Kidney (tissue), 22 donors: ENCODE measurements at places on chromosomes 2 and 18. TPM values are rescaled to one million over a fixed set of nuclear protein-coding genes. Genes with fewer than 3 reads are reported as not detected.

DNA sequence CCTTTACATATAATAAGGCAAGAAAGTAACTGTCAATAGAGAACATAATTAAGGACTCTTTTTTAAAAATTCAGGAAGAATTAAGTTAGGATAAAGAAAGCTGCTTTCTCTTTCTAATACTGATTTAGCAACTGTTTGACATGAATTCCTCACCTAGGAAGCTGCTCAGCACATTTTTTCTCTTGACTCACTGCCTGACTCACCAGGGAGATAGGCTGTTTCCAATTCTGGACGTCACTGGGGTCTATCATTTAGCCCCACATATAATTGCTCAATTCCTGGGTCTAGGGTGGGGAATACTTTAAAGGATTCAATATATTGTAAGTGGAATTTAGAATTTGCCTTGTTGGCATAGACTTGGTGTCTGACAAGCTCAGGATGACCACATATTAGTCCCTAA is 50.8 kb upstream of the UGP2 start:
- H3K36me3 ChIP-seq = no peaks in the 10 kb centered on the region
- no peak overlapping the region for H3K27ac ChIP-seq
- no peaks in the 10 kb centered on the region for H3K27me3 ChIP-seq
- DNase-seq = no peak

DNA sequence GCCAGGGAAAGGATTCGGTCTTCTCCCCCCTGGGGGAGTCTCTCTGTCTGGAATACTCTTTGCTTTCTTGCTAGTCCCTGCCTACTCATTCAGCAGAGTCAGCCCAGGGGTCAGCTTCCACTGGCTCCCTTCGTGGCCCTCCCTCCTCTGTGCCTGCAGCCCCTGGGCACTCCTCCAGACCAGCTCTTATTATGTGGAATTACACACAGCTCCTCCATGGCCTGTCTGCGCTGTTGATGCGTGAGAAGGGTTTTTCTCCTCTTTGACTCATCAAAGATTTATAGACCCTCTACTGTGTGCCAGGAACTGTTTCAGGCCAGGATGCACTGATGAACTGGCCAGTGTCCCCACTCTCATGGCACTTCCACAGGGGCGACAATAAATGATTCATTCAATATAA is 44.4 kb downstream of the ST8SIA5 start:
- H3K4me1 ChIP-seq = peaks cover 3% of the 10 kb centered on the region
- H3K27ac ChIP-seq = no peak overlapping the region

DNA sequence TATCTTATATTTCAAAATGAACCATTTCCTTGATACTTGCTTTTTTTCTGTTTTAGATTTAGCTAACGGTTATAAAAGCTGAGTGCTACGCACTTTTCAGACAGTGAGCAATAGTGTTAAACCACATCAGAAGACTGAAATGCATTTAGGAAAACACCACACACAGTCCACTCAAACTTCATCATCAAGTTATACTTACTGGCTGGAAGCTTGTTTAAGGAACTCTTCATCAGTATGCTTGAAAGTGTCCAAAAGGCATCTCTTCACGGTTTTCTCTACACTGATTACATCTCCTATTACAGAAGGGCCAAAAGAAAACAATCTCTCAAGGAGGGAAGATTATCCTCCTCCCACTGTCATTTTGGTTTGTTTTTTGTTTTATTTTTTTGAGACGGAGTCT is 19.7 kb downstream of the ILKAP start:
- DNase-seq = no peak
- H3K27ac ChIP-seq = no peak overlapping the region
- H3K36me3 ChIP-seq = peaks cover 67% of the 10 kb centered on the region
- no peaks in the 10 kb centered on the region for H3K4me1 ChIP-seq
- H3K27me3 ChIP-seq = no peaks in the 10 kb centered on the region
- no peak overlapping the region for H3K4me3 ChIP-seq

ALK gene
- polyA plus RNA-seq = not detected
